Glomerular endothelial cell (primary cell): ENCODE measurements at places on chromosomes 1 and 21. TPM values are rescaled to one million over a fixed set of nuclear protein-coding genes. Genes with fewer than 3 reads are reported as not detected.

SLC27A3 gene
- 13.4 and 15.7 TPM in 2 replicates for total RNA-seq

DNA sequence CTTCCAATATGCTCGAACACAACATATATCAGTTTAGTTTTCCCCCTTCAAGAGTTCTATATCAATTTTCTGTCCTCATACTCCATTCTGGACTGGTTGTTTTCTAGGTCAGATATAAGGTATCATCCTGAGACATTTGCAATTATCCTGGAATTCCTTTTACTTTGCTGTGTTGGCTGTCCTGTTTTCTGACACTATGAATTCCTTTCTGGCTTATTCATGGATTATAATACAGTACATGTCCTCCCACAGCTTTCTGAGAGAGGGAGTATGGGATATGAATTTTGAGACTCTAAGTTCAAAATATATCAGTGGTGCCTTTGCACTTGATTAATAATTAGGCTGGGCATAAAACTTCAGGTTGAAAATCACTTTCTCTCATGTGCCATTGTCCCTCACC lies 11.9 kb downstream of the PHTF1 start:
- DNase-seq: no peak

GRCh38 chr1:12567288-12567819 lies 50.7 kb downstream of the DHRS3 start:
- DNase-seq: no peak

AVPR1B gene
- total RNA-seq: not detected in 2 replicates

C1orf115 gene
- 20.4 and 21.8 TPM in 2 replicates for total RNA-seq

GRCh38 chr21:26783466-26784195 lies 61.6 kb downstream of the ADAMTS1 start:
- no peak for DNase-seq

GRCh38 chr21:46346296-46347202 lies 22.6 kb downstream of the PCNT start:
- no peak for DNase-seq

- DNase-seq: no peak
Observed at GRCh38 chr1:203072911-203073310, 12.9 kb downstream of the MYOG start.

WNT3A gene
- not detected in 2 replicates for total RNA-seq

POGK gene
- total RNA-seq: 18.1 and 23.7 TPM in 2 replicates

DNA sequence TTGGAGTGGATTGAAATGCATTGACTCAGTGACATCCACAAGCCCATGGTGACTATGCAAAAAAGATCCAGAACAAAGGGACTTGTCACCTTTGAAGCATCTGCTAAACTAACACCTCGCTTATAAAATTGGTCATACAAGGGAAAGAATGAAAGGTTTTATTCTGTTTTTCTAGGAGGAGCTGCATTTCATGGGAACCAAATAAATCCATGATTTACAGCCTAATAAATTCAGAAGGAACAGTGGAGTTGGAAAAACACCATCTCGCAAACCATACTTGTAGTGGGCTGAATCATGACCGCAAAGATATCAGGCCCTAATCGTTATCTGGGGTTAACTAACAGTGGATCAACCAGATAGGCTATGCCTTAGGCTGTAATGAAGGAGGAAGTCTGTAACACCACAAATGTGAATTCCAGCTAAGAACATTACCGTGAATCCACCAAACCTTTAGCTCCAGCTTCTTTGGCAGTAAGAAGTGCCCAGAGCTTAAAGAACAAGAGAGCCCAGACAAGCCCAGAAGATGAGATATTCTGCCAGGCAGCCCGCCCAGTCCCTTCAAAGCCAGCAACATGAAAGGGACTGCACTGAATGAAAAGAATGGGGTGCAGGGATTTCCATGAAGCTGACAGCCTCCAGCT lies 27.4 kb downstream of the RSPH1 start:
- DNase-seq: no peak

GRCh38 chr1:39615086-39615673 lies 24.3 kb downstream of the HEYL start:
- DNase-seq: no peak

MYOC gene
- total RNA-seq: 0.29 TPM in 1 of 2 replicates, not detected in the other

DNA sequence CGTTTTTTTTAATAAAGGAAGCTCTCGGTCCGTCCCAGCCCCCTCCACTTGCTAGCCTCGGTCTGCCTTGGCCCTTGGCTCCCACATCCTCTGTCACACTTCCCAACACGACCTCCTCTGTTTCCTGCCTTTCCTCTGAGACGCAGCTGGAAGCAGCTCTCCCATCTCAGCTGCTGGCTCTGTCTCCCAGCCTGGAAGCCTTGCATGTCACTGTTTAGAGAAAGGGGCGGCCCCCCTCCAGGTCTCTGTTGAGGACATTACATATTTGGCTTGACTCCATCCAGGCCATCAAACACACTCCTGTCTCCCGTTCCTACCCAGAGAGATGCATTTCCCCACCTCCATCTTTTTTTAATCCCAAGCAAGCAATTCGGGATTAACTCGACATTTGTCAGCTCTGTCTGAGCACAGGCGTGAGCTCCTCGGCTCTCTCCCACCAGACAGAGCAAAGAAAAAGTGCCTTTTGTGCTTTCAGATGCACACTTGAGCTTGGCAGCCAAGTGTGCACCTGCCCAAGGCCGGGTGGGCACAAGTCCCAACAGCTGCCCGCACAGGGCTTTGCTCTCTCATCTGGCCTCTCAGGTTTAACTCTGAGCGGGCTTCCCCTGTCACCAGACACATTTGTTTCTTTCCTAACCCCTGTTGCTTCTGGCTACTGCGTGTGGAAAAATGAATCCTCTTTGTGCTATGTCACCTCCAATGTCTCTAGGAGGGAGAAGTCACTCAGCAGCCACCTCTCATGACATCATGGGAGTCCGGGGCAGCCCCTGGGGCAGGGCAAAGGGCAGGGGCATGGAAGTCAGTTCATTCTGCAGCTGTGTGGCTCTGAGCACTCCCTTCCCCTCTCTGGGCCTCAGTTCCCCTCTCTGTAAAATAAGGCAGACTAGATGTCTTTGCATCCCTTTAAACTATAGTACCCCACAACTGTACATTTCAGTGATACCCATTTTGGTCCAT lies 108.3 kb downstream of the KCND3 start:
- no peak for DNase-seq

DNA sequence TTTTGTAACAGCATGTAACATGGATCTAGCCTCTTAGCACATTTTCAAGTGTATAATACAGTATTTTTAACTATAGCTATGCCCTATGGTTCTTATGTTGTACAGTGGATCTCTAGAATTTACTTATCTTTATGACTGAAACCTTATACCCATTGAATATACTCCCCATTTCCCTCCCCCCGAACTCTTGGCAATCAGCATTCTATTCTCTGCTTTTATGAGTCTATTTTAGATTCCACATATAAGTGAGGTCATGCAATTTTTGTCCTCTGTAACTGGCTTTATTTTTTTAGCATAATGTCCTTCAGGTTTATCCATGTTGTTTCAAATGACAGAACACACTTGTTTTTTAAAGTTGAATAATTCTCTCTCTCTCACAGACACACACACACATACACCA lies 3.1 kb upstream of the GBP6 start:
- DNase-seq: no peak

- DNase-seq: no peak
Observed at GRCh38 chr1:153538315-153538821, 2.4 kb downstream of the S100A5 start.

CCDC181 gene
- total RNA-seq: 0.41 and 0.58 TPM in 2 replicates

RNU5D-1 gene
- not detected in 2 replicates for total RNA-seq

- no peak for DNase-seq
Observed at GRCh38 chr1:95982711-95983110, 738.9 kb upstream of the PTBP2 start.

GRCh38 chr1:200938955-200939354 lies 44.3 kb downstream of the INAVA start:
- DNase-seq: no peak

DNA sequence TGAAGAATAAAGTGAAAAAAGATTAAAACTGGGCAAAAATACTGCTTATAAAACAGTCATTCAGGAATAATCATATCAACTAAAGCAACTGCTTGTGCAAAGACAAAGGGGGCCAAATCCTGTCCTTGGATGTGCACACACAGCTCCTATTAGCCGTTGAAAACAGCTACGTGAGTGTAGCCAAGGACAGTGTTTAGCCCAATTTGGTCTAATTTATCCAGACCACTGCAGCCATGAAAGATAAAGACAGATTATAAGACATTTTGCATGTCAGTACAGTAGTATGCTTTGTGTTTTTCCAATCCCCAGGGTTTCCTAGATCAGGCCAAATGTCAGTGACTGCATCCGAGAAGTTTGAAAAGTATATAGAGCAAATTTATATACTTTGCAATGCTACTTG lies 146.3 kb upstream of the PKN2 start:
- DNase-seq: no peak

- DNase-seq: no peak
Observed at GRCh38 chr21:42905195-42905594, 12.1 kb downstream of the NDUFV3 start.

- DNase-seq: no peak
Observed at GRCh38 chr1:153428791-153429190, 12.5 kb downstream of the S100A7A start.

GBP2 gene
- 49.8 and 52.7 TPM in 2 replicates for total RNA-seq

GRCh38 chr21:37593015-37593414 lies 226.4 kb downstream of the DYRK1A start:
- DNase-seq: no peak

GRCh38 chr1:5129746-5130355 lies 475.4 kb downstream of the AJAP1 start:
- no peak for DNase-seq

DNA sequence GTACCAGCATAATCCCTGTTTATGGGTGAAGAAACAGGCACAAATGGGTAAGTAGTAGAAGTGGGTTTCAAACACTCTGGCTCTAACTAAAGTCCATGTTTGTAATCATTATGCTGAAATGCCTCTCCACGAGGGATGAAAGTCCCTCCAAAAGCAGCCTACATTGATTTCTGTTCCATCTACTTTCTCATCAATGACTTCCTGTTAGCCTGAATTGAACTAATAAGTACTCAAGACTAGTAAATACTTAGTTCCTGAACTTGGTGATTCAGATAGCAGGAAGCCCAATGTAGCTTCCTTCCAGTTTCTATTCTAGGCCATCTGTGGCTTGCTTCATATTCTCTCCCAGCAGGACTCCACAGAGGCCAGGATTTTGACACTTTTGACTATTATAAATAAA lies 11.3 kb upstream of the BACH1 start:
- DNase-seq: no peak

DNA sequence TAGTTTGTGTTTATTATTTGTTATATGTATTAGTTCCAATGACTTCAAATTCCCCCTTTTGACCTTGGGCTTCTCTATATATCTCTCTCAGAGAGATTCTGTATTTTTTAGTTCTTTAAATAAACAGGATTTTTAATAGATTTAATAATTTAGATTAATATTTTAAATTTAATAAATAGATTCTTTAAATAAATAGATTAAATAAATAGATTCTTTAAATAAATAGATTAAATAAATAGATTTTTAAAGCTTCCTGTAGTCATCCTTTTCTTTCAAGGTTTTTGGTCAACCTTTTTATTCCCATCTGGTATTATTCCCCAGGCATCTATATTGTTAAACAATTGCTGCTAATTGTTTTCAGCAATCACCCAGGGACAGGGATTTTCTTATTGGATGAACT lies 721.9 kb upstream of the ADAMTS5 start:
- no peak for DNase-seq

DNA sequence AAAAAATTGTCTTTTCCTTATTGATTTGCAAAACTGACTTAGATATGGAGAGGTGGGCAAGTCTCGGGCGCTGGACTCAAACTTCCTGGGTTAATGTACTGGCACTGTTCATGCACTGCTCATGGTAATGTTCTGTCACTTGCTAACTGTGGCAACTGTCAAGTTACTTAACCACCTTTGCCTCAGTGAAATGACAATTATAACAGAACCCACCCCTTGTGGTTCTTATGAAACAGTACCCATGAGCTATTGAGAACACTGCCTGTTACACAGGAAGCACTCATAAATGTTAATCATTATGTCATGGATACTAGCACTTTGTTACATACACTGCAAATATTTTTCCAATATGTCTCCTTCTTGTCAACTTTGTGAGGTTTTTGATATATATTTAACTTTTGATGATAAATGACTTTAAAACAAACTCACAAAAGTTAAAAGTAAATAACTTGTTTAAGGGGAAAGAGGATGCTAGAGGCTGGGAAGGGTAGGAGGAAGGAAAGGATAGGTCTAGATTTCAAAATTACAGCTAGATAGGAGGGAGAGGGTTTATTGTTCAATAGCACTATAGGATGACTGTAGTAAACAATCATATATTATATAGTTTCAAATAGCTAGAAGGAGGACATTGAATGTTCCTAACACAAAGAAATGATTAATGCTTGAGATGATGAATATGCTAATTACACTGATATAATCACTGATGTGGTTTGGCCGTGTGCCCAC lies 342.5 kb downstream of the ADGRL2 start:
- DNase-seq: no peak

DNA sequence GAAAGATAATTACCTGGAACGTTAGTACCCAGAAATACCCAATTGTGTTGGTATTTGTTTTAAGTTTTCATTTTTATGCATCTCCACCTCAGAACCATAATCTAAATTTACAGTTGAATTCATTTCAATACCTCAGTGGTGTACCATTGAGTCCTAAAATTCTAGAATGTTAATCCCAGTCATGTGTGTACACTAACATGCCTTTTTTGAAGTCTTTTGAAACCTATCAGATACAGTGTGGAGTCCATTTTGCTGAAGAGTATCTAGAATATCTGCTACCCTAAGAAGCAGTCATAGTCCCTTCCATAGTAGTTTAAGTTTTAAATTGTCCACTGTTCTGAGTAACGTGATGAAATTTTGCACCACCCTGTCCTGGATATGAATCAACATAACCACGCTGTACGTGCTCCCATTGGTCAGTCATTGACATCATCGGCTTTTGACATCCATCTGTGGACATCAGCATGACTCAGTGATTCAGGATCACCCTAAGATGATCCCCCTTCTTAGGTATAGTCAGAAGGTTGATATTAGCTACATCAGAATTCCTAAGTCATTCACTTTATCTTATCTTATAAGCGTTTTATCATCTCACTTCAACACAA lies 7.5 kb upstream of the ASH1L start:
- no peak for DNase-seq

DNA sequence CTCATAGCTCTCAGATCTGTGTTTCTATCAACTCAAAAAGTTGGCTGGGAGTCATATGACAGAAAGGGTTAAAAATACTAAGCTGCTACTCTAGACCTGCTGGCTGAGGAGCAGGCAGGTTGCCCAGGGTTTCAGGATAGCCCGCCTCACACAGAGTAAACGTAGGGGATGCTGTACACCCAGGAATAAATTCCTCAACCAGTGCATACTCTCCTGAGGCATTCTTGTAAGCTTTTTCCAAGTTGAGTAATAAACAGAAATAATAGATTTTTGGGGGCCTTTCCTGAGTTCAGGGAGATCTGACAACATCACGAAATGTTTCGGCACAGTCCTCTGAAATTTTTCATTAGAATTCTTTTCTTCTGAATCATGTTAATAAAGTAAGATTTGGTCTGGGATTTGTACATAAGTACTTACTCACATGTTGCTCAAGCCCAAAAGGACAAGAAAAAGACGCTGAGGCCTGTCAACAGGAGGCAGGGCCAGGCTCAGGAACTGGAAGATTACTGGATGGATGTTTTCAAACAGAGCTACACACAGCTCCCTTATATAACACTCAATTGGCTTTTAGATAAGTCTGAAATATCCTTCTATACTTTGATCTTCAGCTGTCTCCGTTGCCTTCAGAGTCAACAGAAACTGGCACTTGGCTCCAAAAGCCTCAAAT lies 41.0 kb downstream of the TGFBR3 start:
- DNase-seq: no peak
